Iris pigment epithelial cell (primary cell): ENCODE measurements at places on chromosomes 11 and 22.
A peak's percentile ranks its signal among the peaks of the same experiment; 100 is the strongest.

- DNase-seq, result no peak
Observed at GRCh38 chr11:70646272-70647049, 248.1 kb downstream of the CTTN start.

DNA sequence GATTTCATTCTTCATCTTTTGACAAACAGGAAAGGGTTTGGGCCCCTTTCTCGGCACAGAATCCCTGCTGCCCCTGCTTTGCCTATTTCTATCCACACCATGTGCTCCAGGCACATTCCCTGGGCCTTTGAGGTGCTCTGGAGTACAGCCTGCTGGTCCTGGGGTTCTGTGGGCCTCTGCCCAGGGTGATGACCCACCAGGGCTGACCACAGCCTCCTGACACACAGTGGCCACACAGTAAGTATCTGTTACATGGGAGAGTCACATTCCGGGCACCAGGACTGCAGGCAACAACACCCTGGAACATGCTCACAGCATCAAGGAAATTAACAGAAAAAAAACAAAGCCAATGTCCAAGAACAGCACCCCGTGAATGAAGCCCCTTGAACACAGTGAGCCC is 39.1 kb downstream of the SCUBE2 start:
- no peak for DNase-seq

DNA sequence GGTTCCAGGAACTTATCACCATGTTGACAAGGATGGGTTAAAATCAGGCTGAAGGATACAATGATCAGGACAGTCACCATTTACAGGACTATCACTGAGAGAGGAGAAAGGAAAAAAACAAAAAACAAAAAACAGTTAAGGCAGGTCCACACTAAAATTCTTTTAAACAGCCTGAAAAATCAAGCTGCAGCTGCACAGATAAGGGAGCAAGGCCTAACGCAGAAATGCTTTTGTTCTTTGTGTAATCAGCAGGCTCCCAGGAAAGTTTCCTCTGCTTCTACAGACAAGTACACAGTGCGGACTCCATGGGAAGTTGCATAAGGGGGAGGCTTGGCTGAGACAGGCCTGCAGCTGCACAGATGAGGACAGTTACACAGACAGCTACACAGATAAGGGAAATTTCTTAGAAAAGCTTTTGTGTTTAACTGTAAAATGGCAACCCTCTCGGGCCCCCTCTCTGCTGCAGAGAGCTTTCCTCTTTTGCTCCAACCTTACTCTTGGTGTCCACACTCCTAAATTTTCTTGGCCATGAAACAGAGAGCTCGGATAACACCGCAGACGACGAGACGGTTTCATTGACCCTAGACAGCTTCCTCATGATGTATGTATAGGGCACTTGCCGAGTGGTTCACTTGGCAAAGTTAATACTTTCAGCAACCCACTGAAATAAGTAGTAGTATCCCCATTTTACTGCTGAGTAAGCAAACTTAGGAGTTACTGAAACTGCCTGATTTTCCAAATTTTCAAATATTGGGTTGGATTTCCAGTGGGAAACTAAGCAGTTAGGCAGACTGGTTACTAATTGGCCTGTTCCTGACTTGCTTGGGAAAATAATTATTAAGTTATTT is 45.5 kb downstream of the PIWIL3 start:
- peak; percentile 91 for DNase-seq

DNA sequence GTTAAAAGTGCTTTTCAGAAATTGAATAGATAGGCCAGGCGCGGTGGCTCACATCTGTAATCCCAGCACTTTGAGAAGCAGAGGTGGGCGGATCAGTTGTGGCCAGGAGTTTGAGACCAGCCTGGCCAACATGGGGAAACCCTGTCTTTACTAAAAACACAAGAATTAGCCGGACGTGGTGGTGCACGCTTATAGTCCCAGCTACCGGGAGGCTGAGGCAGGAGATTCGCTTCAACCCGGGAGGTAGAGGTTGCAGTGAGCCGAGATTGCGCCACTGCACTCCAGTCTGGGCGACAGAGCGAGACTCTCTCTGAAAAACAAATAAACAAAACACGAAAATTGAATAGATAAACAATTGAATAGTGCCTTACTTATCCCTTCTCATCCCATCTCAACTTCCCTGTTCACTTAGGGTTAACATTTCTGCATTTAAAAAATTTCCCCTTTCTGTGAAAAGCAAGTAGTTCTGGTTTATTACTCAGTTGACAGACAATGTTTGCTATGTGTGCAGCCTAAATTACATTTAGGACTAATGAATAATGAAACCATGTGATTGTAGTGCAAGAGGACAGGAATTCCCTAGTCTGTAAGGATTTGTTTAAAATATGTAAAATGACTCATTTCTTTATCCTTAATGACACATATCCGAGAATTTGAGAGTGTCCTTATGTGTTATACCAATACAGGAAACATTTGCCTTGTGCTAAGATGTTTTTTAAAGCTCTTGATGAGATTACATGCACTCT is 6.0 kb downstream of the RNF169 start:
- peak; percentile 92 for DNase-seq

DNA sequence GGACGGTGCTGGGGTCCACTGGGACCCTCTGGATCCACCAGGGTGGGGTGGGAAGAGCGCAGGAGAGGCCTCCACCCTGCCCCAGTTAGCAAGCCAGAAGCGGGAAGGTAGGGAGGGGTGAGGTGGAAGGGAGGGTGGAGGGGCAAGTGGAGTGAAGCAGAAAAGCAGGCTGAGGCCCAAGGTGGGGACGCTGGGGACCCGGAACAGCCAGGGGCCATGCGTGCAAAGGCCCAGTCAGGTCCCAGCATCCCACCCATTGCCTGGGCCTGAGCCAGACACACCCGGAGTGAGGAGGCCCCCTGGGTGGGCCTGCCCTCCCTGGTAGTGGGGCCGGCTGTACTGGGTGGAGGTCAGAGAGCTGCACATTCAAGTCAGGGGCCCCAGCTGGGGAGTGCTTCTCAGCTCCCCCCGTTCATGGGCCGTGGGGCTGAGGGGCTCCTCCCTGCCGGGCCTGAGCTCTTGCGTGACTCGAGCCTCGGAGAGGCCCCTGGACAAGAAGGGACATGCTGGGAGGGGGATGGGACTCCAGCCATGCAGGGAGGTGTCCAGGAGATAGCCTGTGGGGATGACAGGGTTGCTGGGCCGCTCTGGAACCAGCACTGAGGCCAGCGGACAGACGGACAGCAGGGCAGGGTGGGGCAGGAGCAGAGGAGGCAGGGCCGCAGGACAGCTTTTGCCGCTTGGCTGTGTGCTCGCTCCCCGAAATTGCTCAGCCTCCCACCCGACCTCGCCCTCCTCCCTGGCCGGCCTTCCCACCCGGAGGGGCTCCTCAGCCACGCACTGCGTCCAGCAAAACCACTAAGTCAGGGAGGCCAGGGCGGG is 7.7 kb downstream of the TNNT3 start:
- no peak for DNase-seq
